HEK293T (cell line): ENCODE measurements at places on chromosomes 1 and 21.
A peak's percentile ranks its signal among the peaks of the same experiment; 100 is the strongest.

GRCh38 chr21:46570631-46571030 lies 34.3 kb downstream of the S100B start:
- DNase-seq, result no peak

DNA sequence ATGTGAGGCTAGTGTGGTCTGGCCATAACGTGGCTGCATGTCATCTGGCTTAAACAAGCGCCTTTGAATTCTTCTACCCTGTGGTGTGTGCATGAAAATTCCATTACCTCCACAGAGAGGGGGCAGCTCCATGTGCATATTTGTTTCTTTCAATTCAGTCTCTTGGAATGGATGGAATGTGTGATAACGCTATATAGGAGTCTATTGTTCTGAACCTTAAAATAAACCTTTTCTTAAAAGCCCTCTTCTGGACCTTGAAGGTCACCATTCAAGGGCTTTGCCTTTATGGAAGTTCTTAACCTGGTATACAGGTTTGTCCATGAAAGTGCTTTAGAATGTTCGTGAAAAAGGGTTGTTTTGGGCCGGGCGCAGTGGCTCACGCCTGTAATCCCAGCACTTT lies 118.2 kb upstream of the ADGRL2 start:
- DNase-seq, result no peak

DNA sequence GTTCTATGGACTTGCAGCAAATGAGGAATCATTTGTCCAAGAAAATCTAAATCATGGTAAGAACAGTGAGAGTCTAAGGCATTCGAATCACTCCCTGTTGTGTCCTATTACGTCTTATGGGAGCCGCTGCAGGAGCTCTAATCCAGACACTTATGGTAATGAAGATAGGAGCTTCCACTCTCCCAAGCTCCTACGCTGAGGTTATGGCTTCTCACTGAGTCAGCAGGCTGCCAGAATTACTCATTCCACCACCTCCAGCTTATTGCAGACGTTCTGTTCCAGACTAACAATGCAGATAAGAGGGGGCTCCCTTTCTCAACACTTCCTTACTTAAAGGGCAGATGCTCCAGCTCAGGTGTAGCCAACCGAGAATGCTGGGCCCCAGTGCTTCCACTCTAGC lies 212.6 kb downstream of the GREM2 start:
- DNase-seq, result peak; percentile 59

GRCh38 chr1:234958066-234958705 lies 170.5 kb downstream of the TOMM20 start:
- no peak for DNase-seq

DNA sequence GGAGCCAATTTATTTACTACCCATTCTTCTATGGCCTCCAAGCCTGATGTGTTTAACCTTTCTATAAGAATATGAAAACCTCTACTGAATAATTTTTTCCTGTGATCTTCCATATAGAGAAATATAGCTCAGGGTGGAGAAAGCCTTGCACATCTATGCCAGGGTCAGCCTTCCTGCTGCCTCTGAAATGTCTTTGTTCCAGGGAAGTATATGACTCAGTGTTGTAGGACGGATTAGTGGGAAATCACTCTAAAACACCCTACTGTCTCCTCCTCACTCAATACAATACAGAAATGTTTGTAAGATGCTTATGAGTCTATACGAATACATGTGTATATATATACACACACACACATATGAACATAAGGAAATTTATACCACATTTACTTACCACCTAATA lies 1044.9 kb downstream of the BRINP3 start:
- DNase-seq, result no peak

- no peak for DNase-seq
Observed at GRCh38 chr1:151847867-151848596, 5.5 kb downstream of the THEM5 start.

GRCh38 chr21:41294548-41295231 lies 21.9 kb upstream of the FAM3B start:
- DNase-seq, result no peak

GRCh38 chr1:218390618-218391017 lies 45.5 kb downstream of the TGFB2 start:
- DNase-seq, result no peak

GRCh38 chr1:202802998-202803932 lies 5.0 kb downstream of the KDM5B start:
- DNase-seq, result no peak

DNA sequence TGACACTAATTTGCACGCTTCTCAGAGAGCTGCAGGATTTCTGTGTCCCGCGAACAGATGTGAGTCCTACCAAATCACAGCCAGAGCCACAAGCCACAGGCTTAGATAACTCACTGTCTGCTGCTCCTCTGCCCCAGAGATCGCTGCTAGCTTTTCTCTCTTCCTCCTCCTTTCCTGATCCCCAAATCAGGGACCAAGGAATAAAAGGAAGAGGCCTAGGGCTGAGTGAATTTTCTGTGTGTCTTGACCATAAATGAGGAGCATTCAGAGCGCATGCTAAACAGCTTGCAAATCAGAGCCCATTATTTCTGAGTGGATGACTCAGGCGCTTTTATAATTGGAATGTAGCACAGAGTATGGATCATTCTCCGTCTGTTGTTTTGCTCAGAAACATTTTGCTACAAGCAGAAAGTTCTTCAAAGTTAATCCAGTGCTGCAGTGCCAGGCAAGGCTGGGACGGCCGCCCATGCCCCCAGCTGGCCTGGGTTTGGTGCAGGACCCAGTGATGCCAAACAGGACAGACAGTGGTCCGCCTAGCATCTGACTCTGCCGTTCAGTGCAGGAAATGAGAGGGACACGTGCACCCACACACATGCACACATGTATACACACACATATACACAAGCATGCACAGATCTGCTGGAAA lies 38.2 kb downstream of the KCNAB2 start:
- DNase-seq, result no peak

- DNase-seq, result peak; percentile 40
Observed at GRCh38 chr1:179938752-179939151, 15.9 kb upstream of the CEP350 start.

- no peak for DNase-seq
Observed at GRCh38 chr1:204451352-204452124, 39.9 kb upstream of the PPP1R15B start.

DNA sequence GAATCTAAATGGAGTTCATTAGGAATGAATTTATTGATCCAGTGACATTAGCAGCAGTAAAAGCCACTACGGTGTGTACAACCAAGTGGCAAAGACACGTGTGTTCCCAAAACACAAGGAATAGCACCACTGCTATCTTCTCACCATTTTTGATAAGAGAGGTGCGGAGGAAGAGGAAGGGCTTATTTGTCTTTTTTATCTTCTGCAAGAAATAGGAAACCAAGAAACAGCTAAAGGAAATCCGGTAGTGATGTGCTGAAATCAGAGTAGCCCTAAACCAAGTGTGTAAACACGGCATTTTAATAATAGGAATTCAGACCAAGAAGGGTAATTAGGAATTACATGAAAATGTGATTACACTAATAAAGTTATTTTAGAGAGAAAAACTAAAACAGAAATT lies 9.1 kb upstream of the SCYL3 start:
- no peak for DNase-seq

GRCh38 chr1:39959651-39960333 lies 4.8 kb downstream of the MFSD2A start:
- DNase-seq, result no peak

GRCh38 chr1:99131546-99131945 lies 126.9 kb upstream of the PLPPR5 start:
- no peak for DNase-seq

- no peak for DNase-seq
Observed at GRCh38 chr1:89609781-89610456, 23.0 kb upstream of the LRRC8C start.

DNA sequence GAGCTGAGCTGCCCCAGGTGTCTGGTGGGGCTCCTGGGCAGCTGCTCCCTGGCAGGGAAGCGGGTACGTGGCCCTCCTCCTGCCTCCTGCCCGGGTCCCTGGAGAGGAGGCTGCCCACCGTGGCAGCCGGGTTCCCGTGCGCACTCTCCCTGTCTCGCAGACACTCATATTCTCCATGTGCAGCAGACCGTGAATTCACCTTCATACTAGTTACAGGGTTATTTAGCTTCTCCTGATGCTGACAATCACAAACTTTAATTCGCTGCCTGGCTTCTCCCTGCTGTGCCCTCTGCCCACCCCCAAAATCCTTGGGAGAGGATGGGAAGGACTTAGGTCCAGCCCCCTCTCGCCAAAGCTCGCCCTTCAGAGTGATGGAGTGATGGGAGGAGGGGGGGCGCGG lies 95.3 kb downstream of the CASZ1 start:
- DNase-seq, result no peak

DNA sequence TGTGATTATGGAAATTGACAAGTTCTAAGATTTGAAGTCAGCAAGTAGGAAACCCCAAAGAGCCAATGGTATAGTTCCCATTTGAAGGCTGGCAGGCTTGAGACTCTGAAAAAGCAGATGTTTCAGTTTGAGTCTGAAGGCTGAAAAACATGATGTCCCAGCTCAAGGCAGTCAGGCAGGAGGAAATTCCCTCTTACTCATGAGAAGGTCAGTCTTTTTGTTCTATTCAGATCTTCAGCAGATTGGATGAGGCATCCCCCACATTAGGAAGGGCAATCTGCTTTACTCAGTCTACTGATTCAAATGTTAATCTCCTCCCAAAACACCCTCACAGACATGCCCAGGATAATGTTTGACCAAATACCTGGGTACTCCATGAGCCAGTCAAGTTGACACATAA lies 372.5 kb upstream of the ST6GALNAC5 start:
- DNase-seq, result no peak

DNA sequence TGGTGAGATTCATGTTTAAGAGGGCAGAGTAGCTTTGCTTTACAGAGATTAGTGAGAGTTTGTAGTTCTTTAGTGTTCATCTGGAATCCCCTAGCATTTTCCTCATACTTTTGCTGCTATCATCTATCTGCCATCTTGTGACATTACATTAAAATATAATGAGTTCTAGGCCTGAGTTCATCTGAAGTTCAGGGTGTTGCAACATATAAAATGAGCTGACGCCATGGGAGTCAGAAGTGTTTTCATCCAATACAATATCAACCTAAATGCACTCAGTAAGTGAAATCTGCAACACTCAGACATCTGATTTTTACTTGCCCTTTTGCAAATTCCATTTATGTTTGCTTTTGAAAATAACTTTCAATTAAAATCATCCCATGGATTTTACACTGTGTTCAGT lies 153.8 kb downstream of the NTNG1 start:
- DNase-seq, result no peak

GRCh38 chr1:34761176-34761761 lies 1.7 kb downstream of the GJB4 start:
- no peak for DNase-seq

DNA sequence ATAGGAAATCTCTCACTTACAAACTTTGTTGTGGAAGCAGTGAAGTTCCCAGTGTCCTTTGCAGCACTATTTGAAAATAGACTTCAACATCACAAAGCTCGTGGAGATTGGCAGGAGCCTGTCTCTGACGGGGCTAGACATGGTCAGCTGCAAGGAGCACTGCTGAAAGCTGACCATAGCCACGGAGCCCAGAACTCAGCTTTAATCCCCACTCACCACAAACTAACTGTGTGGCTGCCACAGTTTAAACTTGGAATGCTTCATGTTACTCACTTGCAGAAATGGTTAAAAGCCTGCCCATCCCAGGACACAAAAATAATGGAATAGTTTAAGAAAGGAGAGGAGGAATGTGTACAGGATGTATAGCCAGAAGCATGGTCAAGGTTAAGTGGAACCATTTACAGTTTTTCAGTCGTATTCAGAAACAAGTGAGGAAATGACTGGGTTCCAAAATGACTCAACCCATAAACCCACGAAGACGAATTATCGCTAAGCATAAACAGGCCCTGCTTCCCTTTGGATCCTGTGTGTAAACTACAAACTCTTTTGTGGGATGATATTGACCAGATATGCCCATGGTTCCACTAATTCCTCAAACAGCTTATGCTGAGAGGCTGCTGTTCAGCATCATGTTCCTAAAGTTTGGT lies 18.2 kb downstream of the DNALI1 start:
- DNase-seq, result no peak
